ENCODE measurements at places on chromosomes 13 and 19.

GRCh38 chr13:71137101-71137500 lies 729.9 kb downstream of the DACH1 start:
- no peak for DNase-seq

DNA sequence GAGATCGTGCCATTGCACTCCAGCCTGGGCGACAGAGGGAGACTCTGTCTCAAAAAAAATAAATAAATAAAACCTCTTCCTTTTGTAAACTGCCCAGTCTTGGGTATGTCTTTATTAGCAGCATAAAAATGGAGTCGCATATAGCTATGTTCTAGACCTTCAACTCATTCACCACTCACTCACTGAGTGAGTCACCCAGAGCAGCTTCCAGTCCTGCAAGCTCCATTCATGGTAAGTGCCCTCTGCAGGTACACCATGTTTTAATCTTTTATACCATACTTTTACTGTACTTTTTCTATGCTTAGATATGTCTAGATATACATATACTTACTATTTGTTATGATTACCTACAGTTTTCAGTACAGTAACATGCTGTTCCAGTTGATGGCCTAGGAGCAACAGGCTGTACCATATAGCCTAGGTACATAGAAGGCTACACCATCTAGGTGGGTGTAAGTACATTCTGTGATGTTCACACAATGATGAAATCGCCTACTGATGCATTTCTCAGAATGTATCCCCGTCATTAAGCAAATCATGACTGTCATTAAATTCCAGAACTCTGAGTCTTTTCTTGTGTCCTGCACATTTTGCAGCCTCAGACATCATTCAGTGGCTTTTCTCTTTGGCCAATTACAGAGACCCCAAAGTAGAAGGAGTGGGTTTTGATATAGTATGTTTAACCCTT lies 13.7 kb upstream of the FARP1 start:
- DNase-seq: no peak

DNA sequence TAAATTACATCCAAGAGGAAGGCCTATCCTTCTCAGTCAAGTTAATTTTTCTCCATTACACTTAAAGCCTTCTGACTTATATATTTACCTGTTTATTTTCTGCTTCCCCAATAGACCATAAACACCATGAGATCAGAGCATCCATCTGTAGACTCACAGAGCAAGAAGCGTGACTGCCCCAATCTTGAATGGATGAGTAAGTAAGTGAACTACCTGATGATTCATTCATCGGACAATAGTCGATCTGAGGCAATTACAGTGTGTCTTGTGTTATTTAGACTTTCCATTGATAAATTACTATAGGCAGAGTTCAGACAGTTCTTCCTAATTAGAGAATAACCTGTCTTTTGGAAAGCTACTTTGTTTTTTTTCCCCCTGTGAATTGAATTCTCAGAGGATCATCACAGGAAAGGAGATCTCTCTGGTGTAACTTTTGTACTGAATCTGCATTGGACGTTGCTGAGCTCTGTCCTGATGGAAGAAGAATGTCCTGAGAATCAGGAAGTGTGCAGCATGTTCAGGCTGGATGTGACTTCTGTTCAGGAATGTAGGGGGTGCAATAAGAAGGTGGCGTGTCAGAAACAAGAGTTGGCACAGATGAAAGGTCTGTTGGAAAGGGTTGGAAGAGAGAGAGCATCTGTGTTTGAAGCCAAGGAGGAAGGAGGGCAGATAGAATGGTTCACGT lies 367.0 kb downstream of the NALCN start:
- DNase-seq: no peak

DNA sequence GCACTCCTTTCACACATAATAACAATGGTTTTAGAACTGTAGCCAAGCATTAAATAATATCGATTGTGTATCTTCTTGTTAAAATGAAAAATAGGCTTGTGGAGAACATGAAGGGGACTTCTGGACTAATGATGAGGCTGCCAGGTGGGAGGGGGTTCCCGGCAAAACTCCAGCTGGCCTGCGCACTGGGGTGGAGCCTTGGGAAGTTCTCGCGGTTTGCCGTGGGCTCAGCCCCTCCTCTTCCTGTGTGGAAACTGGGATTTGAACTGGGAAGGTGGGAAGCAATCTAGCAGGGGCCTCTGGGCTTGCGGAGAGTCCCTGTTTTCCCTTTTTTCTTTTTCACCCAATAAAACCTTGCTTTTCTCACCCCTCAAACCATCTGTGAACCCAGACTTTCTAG lies 113.7 kb upstream of the SLITRK1 start:
- no peak for DNase-seq

DNA sequence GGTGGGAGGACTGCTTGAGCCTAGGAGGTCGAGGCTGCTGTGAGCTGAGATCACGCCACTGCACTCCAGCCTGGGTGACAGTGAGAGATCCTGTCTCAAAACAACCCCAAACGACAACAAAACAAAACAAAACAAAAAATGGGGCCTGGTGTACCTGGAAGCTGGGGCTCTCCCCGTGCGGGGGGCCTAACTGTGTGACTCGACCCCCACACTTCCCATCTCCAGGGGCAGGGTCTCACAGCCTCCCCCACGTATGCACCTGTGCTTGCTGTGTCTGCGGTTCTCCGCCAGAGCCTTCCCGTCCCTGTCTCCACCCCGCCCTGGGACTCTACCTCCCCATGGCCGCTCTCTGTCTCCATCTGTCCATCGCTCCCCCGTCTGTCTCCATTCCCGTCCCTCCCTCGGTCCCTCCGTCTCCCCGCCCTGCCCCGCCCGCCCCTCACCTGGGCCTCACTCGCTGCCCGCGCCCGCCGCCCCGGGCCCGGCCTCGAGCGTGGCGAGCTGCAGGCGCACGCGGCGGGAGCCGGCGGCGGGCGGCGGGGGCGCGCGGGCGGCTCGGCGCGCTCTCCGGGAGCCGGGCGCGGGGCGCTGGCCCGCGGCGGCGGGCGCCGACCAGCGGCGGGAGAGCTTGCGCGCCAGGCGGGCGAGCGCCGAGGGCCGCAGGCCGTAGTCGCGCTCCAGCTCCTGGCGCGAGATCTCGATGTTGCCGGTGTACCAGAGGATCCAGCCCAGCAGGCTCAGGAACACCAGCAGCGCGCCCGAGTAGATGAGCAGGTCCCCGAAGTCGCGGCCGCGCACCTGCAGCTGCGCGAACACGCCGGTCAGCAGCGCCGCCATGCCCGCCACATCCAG lies 587 bp downstream of the TMEM238 start:
- DNase-seq: no peak

DNA sequence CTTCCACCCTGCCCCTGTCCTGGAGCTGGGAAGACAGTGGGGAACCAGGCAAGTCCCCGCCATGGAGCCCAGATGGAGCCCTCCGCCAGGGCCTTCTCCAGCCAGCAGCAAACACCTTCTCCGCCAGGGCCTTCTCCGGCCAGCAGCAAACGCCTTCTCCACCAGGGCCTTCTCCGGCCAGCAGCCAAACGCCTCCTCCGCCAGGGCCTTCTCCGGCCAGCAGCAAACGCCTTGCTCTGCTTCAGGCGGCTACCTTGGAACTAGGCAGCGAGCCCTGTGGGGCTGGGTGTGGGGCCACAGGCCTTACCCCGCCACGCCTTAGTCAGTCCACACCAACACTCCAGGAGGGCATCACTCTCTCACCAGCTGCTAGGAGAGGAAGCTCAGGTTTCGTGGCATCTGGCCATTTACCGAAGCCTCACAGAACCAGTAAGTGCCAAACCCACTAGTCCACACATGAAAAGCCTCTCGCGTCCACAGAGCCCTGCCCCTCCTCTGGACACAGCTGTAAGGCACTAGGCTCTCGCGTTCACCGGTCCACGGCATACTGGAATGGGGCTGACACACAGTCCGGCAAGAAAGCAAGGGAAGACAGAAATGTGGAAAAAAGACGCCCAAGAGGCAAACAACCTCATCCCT lies 41.0 kb downstream of the MLLT1 start:
- no peak for DNase-seq

DNA sequence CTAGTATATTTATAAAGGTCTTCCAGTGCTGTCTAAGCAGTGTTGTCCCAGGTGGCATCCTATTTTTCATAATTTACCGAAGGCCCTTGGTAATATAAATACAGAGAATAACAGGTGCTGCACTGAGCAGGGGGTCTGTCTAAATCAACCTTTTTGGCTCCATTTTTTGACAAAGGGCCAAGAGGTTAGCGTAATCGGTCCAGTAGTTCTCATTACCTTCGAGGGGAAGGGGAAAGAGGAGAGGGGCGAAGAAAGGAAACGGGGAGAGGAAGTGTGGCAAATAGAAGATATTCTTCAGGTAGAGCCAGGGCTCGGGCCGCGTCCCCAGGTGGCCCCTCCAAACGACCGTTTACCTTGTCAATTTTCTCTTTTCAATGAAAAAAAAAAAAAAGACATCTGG lies 749 bp upstream of the PAN3 start:
- DNase-seq: no peak

DNA sequence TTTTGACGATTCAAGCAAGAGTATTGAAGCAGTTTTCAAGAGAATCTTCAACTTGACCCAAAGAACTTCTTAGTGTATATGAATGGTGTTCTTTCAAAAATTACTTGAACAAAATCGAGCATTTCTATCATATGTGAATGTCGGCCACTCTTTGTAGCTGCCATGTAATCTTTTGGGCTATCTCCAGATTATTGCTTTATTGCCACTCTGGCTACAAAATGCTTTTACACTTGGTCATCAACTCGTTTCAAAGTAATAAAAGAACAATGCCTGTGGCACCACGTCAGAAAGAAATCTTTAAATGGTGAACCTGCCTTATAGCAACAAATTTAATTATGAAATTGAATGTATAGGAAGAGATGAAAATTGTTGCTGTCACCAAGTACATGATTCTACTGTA lies 834.5 kb downstream of the GPC5 start:
- DNase-seq: no peak

GRCh38 chr13:63983366-63983765 lies 2567.7 kb upstream of the PCDH20 start:
- DNase-seq: no peak

DNA sequence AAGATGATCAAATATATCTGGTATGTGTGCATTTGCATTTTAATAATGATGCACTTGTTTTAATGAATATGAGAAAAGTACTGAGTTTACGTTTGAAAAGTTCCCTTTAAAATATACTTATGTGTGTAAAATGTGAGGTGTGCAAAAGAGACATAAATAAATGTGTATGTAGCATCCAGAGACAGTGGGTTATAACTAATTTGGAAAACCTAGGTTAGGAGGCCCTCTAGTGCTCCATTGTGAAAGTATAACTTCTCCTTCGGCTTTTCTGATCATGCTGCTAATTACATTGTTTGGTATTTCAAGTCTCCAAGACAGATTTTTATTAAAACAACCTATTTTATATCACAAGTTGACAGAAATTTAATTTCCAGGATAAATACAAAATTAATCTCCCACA lies 30.1 kb downstream of the SCEL start:
- DNase-seq: no peak
